ENCODE measurements at places on chromosomes 7 and 10.
A peak's percentile ranks its signal among the peaks of the same experiment; 100 is the strongest.

- DNase-seq: no peak
Measured at GRCh38 chr10:61329854-61330253, 123.3 kb downstream of the TMEM26 start.

- peak; percentile 93 for DNase-seq
Measured at GRCh38 chr7:2399848-2400587, 3.4 kb upstream of the CHST12 start.

- no peak for DNase-seq
Measured at GRCh38 chr7:104007614-104008013, 18.2 kb upstream of the RELN start.

- DNase-seq: no peak
Measured at GRCh38 chr10:73905256-73906020, 5.5 kb upstream of the PLAU start.

DNA sequence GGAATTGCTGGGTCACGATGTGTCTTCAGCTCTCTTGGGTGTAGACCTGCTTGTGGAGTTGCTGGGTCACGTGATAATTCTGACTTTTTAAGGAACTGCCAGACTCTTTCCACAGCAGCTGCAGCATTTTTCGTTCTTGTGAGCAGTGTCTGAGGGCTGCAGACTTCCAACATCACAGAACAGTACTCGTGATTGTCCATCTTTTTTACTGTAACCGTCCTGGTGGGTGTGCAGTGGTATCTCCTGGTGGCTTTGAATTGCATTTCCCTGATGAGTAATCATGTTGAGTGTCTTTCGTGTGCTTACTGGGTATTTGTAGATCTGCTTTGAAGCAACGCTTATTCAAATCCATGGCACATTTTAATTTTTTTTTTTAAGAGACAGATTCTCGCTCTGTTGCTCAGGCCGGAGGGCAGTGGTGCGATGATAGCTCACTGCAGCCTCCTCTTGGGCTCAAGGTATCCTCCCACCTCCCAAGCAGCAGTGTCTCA lies 22.7 kb downstream of the INPP5A start:
- DNase-seq: no peak

DNA sequence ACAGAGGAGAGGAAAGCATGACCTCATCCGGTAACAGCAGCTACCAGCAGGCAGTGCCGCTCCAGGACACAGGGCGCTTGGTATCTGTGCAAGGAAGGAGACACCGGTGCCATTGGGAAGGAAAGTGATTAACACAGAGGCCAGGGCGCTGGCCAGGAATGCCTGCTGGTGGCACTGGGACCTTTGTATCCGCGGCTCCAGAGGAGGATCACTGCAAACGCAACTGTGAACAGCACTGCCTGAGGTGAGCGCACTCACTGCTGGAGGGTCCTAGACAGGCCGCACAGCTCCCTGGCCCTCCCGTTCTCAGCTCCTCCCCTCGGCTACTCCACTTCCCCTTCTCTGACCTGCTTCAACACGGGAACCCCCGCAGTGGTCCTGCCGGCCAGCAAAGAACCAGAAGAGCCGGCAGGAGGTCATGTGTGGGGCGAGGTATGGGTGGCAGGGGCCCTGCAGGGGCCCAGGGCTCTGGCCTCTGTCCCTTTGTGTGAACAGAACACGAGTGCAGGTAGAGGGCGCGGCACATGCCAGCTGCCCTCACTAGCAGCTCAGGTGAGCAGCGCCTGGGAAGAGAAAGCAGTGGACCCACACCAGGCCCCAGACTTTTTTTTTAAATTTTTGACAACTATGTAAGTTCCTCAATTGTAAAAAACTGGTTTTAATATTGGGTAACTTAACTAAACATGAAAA lies 107.6 kb downstream of the VIPR2 start:
- no peak for DNase-seq

DNA sequence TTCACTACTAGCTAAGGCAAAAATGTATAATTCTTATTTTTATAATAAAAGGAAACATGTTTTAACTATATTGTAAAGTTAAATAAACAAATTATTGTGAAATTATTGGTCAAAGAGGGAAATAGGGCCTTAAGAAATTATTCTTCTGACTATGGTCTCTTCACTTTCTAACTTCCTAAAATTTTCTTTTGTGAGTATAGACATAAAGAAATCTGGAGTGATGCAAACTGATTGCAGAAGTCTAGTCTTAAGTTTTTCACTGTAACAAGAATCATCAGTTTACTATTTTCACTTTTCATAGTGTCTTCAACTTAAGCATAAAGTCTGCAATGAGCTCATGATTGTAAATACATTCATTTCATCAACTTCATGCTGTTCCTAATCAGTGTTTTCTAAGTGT lies 525.4 kb downstream of the TFEC start:
- DNase-seq: no peak

- DNase-seq: no peak
Measured at GRCh38 chr7:72406820-72407403, 5.2 kb downstream of the CALN1 start.

- DNase-seq: no peak
Measured at GRCh38 chr7:35353481-35353880, 99.6 kb upstream of the TBX20 start.

DNA sequence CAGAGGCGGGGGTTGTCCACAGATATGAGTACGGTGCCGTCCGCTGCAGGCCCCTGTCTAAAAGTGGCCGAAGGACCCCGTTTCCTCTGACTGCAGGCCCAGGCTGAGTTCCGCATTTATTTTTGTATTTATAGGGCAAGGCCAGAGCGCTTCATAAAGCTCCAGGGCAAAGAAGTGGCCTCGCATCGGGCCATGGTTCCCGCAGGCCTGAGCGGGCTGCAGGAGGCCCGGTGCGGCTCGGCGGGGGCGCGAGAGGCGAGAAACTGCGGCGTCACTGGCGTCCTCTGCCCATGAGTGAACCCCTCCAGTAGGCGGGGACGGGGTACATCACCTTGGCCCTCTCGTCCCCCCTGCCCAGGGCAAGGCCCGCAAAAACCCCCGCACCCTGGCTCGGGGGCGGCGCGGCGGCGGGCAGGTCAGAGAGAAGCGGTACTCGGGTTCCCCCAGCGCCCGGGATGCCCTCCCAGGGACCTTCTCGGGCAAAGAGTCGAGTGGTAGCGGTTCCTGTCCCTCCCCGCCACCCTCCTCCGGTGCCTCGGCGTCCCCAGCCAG lies 355.7 kb downstream of the DNAJB6 start:
- DNase-seq: no peak

DNA sequence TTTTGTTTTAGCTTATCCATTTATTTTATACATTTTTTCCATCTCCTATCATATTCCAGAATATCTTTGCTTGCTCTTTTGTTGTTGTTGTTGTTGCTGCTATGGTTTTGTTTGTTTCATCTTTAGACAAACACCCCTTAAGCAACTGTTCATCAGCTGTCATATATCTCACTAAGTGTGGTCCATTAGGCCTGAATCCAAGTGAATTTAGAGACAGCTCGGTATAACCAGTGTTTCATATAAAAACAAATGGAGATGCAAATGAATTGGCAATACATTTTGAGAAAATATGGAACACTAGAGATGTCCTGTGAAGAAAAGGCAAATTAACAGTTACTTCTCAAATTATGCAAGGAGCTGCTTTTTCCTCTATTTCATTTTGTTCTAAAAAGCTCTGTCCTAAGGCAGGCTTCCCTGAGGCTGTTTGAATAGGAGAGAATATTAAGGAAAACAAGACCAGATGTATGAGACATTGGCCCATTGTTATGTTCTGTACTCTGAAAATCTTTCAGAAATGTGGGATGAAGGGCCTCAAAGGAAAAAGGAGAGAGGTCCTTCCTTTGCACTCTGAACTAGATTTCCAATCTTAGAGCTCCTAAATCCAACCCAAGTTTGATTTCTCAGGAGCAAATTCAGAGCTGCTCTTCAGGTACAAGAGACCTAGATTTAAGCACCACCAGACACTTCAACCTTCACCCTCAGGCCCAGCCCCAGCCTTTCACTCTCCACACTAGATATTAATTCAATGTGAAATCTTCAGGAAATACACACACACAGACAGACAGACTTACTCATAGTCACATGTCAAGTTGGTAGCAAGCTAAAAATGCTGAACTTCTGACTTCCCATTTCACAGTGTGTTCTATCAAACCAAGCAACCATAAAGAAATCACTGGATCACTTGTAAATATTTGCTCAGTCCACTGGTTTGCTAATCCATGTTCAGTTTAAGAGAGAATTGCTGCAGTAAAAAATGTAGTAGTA lies 5.4 kb downstream of the TFEC start:
- no peak for DNase-seq

DNA sequence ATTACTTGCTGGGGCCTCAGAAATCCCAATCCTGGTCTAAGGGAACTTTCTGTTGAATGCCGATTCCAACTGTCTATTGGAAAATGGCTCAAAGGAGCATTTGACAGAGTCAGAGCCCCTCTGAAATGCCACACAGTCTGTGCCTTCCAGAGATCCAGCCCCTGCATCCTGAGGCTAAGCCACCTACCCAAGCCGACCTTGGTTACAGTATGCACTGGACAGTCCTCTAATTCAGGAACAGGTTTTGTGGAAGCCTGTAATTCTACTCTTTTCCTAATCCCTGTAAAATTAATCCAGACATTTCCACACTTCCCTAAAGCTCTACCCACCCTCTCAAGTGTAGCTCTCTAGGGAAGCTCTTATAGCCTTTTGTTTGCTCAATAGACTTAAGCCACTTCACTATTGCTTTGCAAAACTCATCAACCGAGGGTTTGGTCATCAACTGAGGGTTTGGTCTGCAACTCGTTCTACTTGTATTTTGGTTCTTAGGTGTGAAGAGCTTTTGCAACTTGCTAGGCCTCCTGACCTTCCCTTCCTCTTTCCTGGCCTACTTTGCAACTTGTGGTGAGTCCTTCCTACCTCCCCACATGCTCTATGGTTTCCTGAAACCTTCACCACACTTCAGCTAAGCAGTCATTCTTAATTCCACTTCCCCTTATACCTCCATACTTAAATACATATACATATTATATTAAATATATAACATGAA lies 364.8 kb downstream of the SFMBT2 start:
- DNase-seq: no peak

- DNase-seq: no peak
Measured at GRCh38 chr10:86673827-86674581, 5.7 kb downstream of the LDB3 start.

DNA sequence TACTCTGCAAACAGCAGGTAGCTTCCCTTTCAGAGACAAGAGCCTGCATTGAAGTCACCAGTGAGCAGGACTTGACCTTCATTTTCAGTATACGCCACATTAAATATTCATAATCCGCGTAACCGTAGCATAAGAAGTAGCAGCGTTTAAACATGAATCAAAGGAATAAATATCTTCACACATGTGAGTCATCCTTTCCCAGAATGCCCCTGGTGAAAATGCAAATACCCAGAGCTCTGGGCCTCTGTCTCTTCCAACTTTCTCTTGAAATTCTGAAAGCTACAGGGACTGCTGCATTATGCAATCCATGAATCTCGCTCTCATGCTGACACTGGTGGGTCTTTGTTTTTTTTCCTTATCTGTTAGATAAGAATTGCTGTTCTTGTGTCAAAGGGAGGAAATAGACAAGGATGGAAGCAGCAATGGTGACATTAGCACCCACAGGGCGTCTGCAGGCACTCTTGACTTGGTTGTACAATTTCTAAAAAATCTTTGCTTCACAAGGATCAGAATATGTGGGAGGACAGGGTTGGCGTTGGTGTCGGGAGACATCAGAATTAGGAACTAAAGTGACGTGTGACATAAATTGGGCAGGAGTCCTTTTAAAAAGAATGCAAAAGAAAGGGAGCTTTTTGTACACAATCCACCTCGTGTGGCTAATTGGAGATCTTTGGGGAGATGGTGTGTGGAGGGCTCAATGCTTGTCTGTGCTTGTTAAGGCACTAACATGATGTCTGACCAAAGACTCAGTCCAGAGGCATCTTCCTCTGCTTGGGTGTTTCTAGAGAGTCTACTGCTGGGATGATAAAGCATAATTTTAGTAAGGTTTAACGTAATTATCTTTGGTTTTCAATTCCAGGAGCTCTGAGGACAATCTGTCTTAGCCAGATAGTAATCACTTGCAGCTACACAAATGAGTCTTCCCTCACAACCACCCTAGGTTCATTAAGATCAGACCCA lies 390.3 kb downstream of the KCNMA1 start:
- no peak for DNase-seq

DNA sequence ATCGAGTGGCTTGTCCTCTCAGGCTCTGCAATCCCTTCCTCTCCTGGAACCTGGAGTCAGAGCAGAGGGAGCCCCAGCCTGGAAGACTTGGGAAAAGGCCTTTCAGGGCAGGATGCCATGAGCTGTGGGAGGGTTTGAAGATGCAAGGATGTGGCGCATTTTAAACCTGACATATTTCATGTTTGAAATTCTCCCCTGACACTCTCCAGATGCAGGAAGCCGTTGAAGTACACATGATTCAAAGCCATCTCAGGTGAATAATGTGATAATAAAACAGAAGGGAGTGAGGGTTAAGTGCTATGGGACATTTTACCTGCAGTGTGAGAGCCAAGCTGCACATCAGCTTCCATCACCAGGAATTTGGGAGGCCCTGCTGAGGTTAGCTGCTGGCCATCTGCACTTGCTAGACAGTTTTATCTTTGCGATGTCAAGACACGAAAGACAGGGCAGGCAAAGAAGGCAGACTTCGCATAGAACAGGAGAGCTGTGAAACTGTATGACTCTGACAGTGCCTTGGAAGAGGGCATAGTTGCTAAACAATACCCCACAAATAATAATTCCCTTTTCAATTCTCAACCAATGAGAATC lies 159.1 kb upstream of the GDF10 start:
- DNase-seq: no peak

GRCh38 chr7:3592401-3593134 lies 291.5 kb downstream of the SDK1 start:
- no peak for DNase-seq

DNA sequence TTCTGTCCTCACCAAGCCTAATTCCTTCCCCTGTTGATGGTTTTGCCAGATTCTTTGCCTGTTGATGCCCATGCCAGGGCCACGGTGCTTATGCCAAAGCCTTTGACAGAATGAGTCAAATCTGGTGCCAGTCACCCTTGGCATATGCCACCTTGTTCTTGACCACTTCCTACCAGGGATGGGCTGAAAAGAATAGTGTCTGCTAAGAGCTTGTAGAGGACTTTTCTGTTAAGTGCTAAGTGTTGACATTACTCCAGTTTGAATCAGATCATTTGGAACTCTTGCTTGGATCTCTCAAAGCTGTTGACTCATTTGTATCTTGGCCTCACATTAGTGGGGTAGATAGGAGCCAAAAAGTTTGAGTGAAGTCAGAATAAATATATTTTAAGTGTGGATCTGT lies 661.2 kb downstream of the AUTS2 start:
- no peak for DNase-seq

GRCh38 chr10:12699781-12700556 lies 301.5 kb downstream of the CCDC3 start:
- no peak for DNase-seq

DNA sequence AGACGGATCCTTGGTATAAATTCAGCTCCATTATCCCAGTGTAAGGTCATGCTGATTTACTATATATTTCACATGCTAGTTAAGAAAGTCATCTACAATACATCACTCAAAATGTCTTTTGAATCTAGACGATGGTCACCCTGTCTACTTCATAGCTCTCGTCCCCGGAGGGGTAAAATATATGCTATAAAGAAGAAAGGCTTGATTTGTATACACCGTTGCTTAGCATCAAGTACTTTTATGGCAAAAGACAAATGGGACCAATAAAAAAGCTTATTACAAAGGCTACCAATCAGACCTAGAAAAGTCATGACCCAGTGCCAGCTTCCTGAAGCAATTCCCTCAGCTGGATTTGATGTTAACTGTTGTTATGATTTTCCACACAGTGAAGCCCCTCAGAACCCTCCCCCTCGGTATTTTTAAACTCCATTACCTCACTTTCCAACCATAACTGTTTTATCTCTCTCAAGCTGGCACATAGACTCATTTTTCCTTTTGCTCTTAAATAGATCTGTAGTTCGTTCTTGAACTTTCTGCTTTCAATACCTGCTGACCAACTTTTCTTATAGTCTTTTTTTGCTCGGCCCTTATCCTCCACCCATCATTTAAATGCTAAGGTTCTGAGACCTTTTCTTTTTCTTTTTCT lies 104.9 kb downstream of the DOCK4 start:
- DNase-seq: no peak
